ENCODE measurements at places on chromosomes 12 and 14.

- DNase-seq: no peak
Measured at GRCh38 chr14:31291210-31291609, 83.6 kb upstream of the HECTD1 start.

GRCh38 chr14:50399251-50400032 is 2.8 kb upstream of the CDKL1 start:
- no peak for DNase-seq

DNA sequence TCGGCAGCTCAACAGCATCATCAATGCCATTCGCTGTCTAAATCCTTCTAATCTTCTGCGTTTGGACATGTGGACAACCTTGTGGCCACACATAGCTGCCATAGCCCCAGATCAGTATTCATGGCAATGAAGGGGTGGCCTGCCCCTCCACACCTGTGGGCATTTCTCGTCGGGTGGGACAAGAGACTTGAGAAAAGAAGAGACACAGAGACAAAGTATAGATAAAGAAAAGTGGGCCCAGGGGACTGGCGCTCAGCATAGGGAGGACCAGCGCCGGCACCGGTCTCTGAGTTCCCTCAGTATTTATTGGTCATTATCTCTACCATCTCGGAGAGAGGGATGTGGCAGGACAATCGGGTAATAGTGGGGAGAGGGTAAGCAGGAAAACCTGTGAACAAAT is 42.3 kb downstream of the MAGOHB start:
- DNase-seq: no peak

DNA sequence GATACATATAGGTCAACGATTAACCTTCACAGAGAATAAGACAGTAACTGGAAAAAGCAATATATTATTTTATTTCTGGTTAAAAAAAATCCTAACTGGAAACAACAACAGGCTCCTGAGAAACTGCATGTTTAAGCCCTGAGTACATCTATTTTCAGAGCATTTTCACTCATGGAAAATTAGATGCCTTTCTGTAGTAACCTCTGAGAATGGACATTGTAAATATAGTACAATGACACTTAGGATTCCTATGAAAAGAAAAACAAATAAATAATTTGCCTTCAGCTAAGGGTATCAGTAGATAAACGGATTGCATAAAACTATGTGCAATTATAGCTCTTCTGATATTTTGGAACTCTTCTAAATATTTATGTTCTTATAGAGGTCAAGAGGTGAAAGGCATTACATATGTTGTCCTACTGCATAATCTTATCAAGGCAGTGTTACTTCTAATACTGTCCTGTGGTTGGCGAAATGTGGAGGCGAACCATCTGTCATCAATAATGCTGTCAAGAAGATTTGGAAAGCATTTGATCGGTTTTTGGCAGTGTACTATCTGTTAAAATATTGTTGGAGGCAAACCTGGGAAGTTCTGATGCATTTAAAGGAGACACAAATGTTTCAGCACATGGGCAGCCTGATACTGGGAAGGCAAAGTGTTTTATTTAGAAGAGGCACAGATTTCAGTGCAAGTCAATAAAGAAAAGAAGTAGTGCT is 381.8 kb downstream of the BTG1 start:
- no peak for DNase-seq

- DNase-seq: no peak
Measured at GRCh38 chr14:51546099-51546498, 105.6 kb upstream of the FRMD6 start.

DNA sequence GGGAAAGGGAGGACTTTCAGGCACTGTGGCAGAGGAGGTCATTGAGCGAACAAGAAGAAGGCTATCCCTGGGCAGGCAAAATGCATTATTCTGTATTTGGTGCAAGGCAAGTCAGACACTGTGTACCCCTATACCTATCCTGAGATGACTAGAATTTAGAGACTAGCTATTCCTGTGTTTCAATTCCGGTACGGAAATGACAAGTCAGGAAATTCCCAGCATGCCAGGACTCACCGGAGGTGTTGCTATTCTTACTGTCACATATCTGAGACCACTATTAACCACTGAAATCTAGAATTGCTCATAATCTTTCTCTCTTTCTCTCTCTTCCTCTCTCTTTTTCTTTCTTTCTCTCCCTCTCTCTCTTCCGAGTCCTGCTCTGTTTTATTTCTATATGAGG is 297.1 kb downstream of the PDZRN4 start:
- DNase-seq: no peak

- no peak for DNase-seq
Measured at GRCh38 chr14:99258341-99258861, 13.6 kb downstream of the BCL11B start.

DNA sequence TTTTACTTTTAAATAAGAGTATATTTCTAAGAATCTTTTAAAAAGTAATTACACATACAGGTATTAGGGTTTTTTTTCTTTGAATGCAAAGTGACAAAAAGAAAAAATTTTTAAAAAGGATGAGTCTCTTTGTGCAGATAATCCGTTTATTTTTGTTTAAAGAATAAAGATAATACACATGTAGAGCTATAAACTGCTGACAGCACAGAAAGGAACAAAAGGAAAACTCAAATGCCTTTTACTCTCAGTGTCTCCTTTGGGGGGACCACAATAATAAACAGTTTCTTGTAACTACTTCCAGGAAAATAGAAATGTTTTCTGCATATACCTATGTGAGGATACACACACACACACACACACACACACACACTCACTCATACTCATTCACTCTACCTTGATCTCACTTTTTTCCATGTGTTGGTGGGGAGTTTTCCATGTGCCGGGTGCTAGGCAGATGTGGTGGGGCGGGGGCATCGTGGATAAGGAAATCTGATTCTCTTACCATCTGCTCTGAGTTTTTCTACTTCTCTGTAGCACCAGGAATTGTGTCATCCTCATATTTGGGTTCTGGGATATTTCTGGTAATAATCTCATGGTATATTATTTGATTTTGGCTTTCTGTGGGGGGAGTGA is 58.1 kb downstream of the KCTD10 start:
- DNase-seq: no peak

DNA sequence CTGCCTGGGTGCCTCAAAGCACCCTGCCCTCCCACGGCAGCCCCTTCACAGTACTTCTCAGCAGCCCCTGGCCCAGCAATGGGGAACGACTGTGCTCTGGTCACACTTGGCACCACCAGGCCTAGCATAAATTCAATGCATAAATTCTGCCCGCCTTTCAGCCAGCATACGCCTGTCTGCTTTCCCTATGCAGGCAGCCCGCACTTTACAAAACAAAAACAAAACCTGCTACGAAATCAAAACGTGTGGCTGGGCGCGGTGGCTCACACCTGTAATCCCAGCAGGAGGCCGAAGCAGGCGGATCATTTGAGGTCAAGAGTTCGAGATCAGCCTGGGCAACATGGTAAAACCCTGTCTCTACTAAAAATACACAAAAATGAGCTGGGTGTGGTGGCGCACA is 33.5 kb downstream of the SNRNP35 start:
- no peak for DNase-seq

DNA sequence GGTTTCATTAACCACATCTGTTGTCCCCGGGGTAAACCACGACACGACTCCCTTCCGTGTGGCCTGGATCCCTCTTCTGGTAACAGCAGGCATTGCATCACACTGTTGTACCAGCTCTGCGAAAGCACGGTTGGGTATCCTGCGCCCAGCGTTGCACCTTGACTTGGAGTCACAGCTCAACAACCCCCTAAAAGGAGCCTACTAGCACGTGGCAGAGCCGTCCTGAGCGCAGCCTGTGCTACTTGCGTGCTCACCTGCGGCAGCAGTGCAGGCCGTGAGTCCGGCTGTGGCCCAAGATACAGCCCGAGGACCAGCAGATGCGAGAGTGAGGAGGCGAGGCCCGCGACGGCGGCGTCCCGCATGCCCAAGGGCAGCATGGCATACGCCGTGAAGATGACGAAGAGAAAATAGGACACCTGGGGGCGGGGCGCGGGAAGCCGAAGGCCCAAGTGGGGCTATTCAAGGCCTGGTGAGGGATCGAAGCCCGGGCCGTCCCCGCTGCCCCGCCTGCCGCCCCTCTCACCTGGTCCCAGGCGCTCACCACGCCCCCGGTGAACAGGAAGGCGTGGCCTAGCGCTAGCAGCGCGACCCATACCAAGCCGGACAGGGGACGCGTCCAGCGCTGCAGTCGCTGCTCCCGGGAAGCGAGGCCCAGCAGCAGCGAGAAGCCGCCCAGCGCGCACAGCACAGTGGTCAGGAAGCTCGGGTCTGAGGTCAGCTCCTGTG is 2.4 kb downstream of the ADCY4 start:
- DNase-seq: peak; percentile 55

- DNase-seq: no peak
Measured at GRCh38 chr12:34340534-34341361, 318.5 kb downstream of the ALG10 start.

- DNase-seq: no peak
Measured at GRCh38 chr14:42421377-42422078, 814.9 kb downstream of the LRFN5 start.

DNA sequence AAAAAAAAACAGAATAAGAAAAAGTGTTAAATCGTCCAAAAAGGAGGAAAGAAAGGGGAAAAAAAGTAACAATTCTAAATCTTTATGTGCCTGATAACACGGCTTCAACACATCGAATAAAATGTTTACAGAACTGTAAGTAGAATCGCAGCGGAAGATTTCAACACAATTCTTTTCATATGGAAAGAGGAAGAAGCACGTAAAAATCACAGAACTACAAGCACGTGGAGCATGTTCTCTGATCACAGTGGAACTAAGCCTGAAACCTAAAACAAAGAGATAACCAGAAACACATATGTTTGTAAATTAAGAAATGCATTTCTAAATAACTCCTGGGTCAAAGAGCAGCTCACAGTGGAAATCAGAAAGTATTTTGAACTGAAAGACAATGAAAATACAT is 8.7 kb downstream of the CLEC7A start:
- DNase-seq: no peak

DNA sequence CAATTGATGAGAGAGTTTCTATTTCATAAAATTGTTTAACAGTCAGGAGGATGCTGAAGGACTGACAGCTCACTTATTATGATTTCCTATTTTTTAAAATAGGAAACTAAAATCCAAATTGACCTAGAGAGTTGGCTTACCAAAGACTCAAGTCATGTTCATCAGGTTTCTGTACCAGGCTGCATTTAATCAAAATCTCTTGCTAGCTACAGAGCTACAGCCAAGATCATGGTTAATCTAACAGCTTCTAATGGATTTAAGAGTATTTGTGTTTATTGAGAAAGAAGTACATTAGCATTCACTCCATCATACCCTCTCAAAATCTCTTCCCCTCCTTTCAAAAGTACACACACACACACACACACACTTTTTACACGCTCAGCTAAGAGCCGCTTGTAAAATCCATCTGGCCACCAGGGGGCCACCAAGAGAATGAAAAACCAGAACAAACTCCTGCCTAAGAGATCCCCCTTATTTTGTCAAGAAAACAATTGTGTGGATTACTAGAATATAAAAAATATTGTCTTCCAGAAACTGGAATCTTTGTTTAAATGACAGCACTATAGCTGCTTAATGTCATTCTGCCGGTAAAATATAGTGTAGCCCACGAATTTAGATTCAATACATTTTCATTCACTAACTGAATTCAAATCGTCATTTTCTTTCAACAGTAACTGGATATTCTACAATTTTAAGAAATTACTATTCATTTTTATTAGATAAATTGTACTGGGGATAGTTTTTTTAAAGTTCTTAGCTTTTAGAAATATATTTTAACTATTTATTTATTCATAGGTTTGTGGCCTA is 334.0 kb downstream of the BTG1 start:
- DNase-seq: peak; percentile 32

DNA sequence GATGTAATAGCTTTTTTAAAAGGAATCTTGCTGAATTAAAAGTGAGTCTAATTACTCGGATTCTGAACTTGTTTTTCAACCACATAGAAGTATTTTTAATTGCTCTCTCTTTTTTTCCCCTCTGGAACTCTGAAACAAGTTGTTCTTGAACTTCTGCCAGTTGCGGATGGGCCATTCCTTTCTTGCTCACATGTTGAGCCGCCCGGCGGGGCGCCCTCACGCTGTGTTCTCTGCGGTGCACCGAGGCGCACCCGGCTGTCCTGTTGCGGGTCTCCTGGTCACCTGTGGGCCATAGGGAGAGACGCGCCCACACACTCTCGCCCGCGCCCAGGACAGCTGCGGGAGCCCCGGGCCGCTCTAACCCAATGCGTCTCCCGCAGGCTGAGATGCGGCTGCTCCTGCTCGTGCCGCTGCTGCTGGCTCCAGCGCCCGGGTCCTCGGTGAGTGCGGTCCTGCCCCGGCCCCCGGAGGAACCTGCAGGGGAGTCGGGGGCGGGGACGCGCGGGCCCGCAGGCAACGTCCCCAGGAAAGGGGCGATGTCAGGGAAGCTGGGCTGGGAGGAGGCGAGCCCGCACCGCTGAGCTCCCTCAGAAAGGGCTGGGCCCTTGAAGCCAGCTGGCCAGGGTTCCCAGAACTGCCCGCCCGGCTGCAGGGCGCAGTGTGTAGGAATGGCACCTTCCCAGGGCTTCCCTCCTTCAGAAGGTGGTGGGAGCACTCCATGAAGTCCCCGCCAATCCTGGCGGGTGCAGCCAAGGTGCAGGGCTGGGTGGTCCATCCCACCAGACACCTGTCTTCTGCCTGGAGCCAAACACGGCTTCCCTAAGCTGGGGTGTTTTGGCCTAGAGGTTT is 2.3 kb downstream of the PAPLN start:
- DNase-seq: no peak

GRCh38 chr12:29521951-29522350 is 24.5 kb upstream of the OVCH1 start:
- no peak for DNase-seq

GRCh38 chr12:15613981-15614380 is 175.2 kb downstream of the EPS8 start:
- no peak for DNase-seq

DNA sequence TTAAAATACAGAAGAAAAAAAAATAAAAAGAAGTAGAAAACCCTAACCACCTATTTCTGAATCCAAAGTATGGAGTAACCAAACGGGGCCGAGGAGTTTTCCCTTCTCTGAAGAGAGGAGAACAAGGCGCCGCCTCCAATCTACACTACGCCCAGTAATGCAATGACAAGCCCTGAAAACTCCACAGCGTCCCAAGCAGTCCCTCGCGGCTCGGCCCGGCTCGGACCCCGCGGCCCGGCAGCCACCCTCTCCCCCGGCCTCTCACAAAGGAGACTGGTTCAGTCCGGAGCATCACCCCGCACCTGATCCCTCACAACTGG is 371 bp downstream of the CHD8 start:
- DNase-seq: no peak

- DNase-seq: no peak
Measured at GRCh38 chr14:69685716-69686115, 74.3 kb downstream of the SUSD6 start.

- no peak for DNase-seq
Measured at GRCh38 chr14:52759145-52759544, 29.2 kb downstream of the STYX start.

- DNase-seq: no peak
Measured at GRCh38 chr12:20490213-20490612, 121.9 kb downstream of the PDE3A start.

DNA sequence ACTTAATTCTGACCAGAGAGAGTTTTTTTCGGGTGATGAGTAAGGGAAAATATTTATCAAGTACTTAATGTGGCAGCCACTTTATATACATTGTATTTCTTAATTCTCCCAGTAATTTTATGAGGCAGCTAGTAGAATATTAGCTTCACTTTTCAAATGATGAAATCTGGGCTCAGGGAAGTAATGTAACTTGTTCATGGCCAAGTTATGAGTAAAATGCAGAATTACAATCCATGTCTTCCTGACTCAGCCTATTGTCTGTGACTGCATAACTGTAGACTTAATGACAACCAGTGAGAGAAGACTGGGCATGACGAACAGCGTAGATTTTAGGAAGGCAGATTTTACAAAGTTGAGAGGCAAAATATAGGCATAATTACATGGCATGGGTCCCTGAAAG is 106.7 kb upstream of the MIS18BP1 start:
- DNase-seq: no peak
